ENCODE measurements at places on chromosomes 3 and 15.

GRCh38 chr15:72118017-72118978 is at the start of the genes MYO9A and SENP8:
Gene MYO9A (minus strand): TSS chr15:72118150. CDS start chr15:72046563, 71,587 bp downstream.
Gene SENP8 (plus strand): TSS chr15:72118403. CDS start chr15:72139624, 21,221 bp downstream.
- DNase-seq = peak; percentile 98

DNA sequence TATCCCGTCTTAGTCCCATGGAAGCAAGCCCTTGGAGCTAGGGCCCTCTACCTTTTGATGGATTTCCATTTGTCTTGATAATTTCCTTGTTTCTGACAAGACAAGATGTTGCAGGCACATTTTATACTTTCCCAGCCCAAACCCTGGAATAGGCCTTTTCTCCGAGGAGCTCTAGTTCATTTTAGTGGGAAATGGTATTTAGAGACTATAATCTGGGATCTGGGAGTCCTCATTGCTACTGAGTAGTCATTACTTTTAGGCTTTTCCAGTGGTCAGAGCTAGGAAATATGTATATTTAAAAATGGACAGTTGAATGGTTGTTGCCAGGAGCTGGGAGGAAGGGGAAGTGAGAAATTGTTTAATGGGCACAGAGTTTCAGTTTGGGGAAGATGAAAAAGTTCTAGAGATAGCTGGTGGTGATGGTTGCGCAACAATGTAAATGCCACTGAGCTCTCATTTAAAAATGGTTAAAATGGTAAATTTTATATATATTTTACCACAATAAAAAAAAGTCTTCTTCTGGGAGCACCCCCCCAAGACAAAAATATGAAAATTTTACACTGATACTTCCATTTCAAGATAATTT is 31.6 kb downstream of the MLH1 start:
- DNase-seq = no peak

- DNase-seq = no peak
Measured at GRCh38 chr15:100073982-100074381, 267.8 kb downstream of the ADAMTS17 start.

GRCh38 chr15:65059931-65060596 is 7.7 kb downstream of the RASL12 start:
- no peak for DNase-seq

GRCh38 chr15:29682781-29683180 is 139.5 kb downstream of the TJP1 start:
- no peak for DNase-seq

- DNase-seq = no peak
Measured at GRCh38 chr3:157098121-157098822, 61.7 kb downstream of the CCNL1 start.

DNA sequence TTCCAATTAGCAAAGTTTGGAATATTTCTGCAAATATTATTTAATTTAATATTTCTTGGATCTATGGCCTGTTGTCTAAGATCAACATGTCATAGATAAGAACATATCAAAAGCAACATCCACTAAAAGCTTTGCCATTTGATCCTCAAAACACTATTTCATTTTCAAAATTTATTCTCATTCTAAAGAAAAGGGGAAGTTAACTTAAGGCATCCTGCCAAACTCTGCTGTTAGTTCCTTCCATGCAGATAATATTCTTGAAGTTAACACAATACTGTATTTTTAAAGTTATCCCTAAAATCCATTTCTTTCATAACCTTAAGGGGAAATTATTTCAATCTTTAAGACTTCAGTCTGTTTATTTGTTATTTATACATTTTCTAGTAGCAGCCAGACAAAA is 28.2 kb upstream of the GBE1 start:
- no peak for DNase-seq

DNA sequence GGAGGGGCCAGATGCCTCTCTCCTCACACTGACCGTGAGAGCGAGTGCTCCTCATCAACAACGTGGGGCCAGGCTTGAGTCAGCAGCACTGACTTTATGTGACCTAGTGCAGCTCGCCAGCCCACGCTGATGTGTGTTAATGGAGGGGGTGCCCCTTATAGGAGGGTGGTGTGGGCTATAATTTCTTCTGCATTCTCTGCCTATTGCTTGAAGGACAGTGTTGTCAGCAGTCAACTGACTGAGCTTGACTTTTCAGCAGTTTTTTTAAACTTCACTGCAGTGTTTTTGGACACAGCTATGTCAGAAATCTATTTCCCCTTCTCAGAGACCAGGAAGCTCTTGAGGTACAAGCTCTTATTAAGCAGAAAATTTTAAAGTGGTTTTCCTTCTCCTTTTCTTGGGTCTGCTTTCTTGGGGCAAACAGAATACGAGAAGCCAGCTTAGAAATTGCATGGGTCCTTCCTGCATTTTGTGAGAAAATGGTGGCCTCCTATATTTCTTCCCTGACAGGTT is 304.8 kb upstream of the CTDSPL start:
- no peak for DNase-seq

DNA sequence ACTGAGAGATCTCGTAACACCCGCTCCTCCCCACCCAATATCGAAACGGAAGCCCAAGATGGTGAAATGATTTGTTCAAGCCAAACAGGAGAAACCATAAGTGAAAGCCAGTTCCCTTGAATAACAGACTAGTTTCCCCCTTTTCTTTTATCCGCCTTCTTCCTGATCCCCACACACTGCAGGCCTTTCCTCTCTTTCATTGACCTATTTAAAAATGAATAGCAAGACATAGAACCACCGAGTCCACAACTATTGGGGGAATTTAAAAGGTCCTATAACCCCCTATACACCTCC is 382 bp upstream of the COX17 start:
- no peak for DNase-seq

- DNase-seq = no peak
Measured at GRCh38 chr3:124627501-124627908, 102.7 kb upstream of the UMPS start.

DNA sequence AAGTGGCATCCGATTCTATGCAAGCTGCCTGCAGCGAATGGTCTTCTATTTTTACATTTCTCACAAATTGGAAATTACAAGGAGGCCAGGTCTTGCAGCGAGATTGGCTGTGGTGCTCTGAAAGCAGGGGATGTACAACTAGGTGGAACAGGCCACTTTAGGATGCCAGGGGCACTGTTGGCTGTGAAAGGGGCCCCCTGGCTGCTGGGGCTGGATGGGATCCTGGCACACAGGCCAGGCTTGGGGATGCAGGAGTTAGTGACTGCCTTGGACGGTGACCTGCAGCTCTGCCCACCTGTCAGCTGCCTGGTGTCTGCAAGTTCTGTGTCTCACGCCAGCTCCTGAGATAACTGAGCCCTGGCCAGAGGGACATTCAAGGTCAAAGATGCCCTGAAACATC is 4.6 kb downstream of the SLC6A1 start:
- no peak for DNase-seq

GRCh38 chr15:77959432-77959879 is 118.1 kb downstream of the TBC1D2B start:
- peak; percentile 82 for DNase-seq

DNA sequence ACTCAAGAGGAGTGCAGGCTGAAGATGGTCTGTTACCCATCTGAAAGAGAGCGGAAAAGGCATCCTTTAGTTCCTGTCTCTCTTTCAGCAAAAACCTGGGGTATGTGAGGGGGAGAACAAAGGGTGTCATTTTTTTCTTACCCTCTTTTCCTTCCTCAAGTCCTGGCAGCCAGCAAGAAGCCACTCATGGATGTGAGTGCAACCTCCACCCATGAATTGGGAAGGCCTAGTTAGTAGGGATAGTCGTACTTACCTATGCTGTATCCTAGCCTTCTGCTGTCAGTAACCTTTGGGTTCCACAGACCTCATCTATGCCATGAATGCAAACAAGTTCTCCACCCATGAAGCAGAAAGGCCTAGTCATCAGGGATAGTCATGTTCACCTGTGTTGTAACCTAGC is 472.8 kb downstream of the ZIC1 start:
- no peak for DNase-seq

DNA sequence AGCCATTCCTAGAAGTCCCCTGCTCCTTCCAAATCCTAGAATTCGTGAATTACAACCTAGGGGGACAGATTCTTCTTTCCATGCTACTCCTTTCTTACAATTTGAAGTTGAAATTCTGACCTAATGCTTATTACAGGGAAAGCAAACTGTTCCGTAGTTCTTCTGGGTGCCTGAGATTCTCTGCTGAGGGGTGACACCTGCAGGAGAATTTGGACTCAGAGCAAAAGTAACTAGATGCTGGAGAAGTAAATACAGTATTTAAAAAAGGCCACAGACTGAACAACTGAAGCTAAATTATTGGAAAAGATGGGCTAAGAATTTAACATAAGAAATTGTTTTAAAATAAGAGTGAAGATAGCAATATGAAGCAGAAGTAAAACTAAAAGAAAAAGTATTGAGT is 37.9 kb downstream of the ACAD9 start:
- DNase-seq = no peak

- no peak for DNase-seq
Measured at GRCh38 chr3:40504636-40505430, 1.0 kb upstream of the ZNF620 start.

- DNase-seq = no peak
Measured at GRCh38 chr15:80920271-80920699, 69.3 kb downstream of the MESD start.

DNA sequence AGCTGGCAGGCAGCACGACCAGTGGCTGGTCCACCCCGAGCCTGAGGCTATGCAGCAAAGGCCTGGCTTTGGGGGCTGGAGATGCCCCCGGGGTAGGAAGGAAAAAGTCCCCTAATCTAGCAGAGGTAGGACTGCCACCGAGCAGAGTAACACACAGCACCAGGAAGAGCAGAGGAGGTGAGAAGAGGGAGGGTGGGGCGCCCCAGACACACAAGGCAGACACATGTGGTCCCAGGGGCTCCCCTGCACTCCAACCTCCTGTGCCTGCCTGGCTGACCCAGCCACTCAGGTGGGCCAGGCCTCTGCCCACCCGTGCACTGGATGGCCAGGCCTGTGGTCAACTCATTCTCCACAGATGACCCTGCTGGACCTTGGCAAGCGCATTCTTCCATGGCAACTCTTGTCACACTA is 112.4 kb downstream of the ADCY5 start:
- DNase-seq = no peak

DNA sequence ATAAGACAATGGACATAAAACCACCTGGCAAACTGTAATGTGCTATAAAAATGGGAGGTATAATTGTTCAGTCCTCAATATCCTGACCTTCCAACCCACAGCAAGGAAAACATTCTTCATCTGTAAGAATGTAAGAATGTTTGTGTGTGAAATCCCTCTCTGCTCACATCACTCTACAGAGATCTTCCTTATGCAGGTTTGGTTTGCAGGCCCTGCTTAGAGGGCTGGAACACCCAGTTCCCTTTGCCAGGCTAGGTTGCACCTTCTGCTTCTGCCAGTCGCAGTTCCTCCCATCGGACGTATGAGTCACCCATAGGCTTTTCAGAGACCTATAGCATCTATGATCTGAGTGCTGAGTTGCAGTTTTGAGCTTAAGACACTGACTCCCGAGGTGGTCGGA is 24.1 kb upstream of the MINAR1 start:
- no peak for DNase-seq

DNA sequence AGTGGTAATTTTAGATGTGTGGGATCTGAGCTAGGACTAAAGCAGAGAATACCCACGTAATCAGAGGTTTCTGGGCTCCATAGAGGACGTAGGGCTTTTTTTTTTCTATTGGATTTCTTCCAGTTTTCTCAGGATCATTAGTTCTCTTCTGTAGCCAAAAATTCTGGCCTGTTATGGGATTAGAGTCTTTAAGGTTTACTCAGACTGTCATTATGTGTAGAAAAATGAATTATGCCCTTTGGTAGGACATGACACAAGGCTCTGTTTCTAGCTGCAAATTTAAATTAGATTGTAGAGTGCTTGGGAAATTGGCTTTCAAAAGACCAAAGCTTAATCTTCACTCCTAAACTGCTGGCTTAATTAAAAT is 1.9 kb downstream of the SETD5 start:
- DNase-seq = no peak

DNA sequence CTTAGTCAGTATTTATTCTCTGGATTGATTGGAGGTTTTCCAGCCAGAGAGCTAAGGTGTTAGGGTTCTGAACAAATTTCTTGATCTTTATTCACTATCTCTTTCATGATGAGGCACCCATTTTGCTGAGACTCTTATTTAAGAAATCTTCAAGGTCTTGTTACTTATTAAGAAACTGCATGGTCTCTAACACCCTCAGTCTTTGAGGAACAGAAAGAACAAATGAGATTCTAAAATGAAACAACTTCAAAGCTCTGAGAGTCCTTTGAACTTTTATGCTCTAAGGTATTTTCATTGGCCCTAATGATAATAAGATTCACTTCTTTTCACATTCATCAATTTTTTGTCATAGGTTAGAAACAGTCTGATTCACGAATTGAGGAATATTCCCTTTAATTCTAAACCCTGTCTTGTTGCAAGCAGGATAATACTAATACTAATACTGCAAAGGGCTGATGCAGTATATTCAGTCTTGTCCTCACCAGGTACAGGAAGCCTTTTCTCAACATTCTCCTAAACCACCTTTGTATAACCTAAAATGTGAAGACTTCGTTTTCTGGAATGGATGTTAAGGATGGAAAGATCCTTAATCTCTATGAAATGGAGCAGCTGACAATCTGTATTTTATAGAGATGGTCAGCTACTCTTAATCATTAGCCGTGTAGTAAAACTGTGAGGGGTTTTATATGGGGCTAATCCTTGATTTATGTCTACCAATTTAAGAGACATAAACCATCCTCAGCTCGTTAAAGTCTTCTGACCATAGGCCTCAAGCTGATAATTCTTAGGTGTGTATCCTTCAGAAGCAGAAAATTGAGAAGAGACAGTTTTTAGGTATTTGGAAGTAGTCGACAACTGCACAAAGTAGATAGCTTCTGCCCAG is 198.3 kb downstream of the OTOL1 start:
- DNase-seq = no peak

GRCh38 chr3:52520141-52520667 is 13.5 kb downstream of the NT5DC2 start:
- DNase-seq = no peak

DNA sequence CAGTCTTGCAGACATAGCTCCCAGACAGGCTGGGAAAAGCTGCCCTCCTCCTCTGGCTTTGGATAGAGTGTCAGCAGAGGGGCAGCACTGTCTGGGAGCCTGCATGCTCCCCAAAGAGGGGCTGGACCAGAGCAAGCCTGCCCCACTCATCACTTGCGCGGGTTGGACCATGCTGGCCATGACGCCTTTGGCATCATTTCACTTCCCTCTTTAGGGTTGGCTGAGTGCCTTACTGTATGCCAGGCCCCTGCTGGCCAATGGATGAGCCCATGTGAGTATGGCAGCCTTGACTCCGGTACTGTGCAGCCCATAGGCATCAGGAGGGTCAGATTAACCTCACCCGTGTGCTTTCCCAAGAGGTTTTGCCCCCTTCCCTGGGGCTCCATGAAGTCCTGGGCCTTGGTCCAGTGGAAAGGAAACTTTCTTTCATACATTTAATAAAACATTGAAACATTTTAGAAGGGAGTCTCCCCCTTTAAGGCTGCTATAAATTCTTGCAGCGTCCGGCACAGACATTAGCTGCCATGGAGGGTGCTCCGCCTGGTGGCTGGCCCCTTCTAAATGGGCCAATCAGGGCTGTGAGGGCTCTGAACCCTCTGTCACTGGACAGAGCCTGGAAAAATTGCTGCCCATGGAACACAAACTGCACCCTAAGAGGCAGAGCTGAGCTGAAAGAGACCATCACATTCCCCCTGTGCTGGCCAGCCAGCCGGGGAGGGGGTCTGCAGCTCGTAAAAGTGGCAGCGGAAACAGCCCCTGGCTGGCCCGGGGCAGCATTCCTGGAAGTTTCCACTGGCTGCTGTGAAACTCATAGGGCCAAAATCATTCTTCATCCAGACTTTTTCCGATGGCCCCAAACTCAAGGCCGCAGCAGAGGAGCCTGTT is 20.8 kb upstream of the DUSP7 start:
- DNase-seq = no peak
